Psoas muscle (tissue), 8 donors: ENCODE measurements at places on chromosomes 11 and 22. TPM values are rescaled to one million over a fixed set of nuclear protein-coding genes. Genes with fewer than 3 reads are reported as not detected.
A peak's percentile ranks its signal among the peaks of the same experiment; 100 is the strongest.

DNA sequence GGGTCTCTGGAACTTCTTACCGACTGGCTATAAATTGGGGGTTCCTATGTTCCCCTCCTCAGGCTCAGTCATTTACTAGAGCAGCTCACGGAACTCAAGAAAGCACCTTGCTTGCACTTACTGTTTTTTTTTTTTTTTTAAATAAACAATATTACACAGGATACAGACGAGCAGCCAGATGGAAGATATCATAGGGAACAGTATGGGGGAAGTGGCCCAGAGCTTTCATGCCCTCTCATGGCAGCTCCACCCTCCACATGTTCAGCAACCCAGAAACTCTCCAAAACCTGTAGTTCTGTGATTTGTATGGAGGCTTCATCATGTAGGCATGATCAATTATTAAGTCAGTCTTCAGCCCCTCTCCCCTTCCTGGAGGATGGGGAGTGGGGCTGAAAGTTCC, 7.5 kb downstream of the UVRAG start:
- DNase-seq, result no peak

DNA sequence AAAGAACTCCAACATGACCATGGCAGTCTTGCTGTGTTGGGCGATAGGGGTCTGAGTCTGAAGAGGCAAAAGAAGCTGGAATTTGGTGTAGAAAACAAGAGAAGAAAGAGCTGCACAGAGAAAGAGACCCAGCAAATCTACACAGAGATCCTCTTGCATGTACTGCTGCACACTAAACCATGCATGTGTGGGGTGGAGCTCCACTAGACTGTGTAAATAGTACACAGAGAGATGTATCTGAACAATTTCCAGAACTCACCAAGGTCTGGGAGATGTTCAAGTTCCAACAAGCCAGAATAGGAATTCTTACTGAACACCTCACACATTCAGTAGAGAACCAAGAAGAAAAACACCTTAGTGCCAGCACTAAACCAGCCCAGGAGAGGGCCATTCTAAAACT, 42.3 kb downstream of the CSF2RB start:
- no peak for DNase-seq

DNA sequence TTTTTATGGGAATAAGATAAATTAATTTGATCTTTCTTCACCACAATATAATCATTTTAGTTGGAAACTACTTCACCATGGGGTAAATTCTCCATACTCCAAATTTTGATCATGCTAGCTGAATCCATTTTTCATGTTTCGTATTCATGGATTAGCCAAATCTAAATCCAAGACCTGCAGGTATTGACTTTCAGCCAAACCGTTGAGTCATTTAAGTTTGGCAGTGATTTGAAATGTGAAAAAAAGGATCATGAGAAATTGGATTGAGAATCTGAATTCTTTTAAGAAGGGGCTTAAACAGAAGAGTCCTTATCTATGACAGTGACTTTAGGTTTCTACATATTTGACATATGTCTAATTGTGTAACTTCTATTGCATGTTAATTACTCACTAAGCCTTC, 5.3 kb downstream of the GAS2 start:
- DNase-seq, result no peak

DNA sequence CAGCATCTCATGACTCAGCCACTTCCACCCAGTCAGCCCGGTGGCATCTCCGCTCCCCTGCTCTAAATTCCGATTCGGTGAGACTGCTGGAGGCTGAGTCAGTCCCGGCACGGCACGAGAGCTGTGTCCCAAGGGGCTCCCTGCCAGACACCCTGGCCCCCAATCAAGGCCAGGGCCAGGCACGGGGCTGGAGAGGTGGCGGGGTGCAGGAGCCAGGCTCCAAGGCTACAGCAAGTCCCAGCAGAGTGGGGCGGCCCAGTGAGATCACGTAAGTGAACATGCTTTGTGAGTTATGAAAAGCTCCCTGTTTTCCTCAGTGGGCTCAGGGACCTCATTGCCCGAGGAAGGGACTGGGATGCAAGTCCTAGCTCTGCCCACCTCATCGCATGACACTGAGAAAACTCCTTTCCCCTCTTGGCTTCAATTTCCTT, 3.0 kb downstream of the C11orf68 start:
- peak; percentile 92 for DNase-seq

GRCh38 chr11:10459029-10459970, 4.2 kb downstream of the AMPD3 start:
- no peak for DNase-seq

- no peak for DNase-seq
Observed at GRCh38 chr11:8614497-8614896, 20.5 kb upstream of the STK33 start.

DNA sequence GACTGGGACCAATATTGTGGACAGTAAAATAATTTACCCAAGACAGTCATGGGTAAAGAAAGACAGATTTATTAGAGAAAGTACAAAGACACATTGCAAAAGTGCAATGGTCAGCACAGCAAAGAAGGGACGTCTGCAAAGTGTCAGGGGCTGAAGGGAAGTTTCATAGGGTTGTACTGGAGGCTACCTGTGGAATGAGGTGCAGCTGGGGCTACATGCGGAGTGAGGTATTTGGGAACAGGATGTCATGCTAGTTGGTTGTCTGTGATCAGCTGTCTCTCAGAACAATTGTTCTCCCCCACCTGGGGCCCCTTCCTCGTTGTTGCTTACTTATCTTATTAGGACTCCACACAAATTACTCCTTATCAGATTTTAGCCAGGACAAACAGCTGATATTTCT, 11.4 kb upstream of the APOL3 start:
- no peak for DNase-seq

Gene DNAL4
- 5.8 TPM for total RNA-seq

Gene ELMOD1
- total RNA-seq, result 1.3 TPM

Gene GRIK4
- not detected for total RNA-seq

Gene PACSIN2
- total RNA-seq, result 37.0 TPM

Gene TSGA10IP
- not detected for total RNA-seq

Gene TRPM5
- total RNA-seq, result not detected
